ENCODE measurements at places on chromosomes 13 and 19. TPM values are rescaled to one million over a fixed set of nuclear protein-coding genes. Genes with fewer than 3 reads are reported as not detected.

GRCh38 chr13:111315347-111315995 lies 5.0 kb upstream of the TEX29 start:
- H3K27ac ChIP-seq: no peak overlapping the region
- H3K27me3 ChIP-seq: no peaks in the 10 kb centered on the region
- no peaks in the 10 kb centered on the region for H3K4me1 ChIP-seq
- H3K4me3 ChIP-seq: no peak overlapping the region

DNA sequence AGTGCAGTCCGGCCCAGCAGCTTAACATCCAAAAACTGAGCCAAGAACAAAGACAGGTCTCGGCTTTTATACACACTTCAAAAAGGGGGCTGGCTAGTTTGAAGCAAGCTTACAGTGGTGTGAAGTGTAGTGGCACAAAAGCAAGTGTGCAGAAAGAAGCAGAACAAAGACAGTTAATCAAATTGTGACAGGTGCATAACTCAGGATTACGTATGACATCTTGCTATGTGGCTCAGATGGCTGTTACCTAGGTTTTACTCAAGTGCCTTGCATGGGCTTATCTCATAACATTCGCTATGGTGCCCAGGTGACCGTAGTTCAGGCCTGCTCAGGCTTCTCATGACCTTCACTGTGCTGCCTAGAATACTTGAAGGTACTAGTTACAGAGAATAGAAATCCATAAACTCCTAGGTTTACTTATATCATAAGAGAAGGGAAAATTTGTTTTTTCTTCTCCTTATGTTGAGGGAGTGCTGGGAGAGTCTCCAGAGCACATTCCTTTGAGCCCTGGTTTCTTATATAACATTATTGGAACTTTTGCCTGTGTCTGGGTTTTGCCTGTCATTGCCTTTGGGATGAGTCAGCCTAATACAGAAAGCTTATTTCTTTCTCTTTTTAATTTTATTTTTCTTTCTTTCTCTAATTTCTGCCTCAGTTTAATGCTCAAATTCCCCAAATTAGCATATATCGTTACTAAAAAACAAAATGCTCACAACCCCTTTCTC lies 1629.1 kb upstream of the PCDH20 start:
- no peaks in the 10 kb centered on the region for H3K36me3 ChIP-seq
- H3K4me1 ChIP-seq: no peaks in the 10 kb centered on the region
- no peaks in the 10 kb centered on the region for H3K27me3 ChIP-seq
- H3K27ac ChIP-seq: no peak overlapping the region

Gene CGB7
- total RNA-seq: not detected

GRCh38 chr13:93714171-93714570 lies 487.6 kb downstream of the GPC6 start:
- H3K27me3 ChIP-seq: no peaks in the 10 kb centered on the region
- H3K27ac ChIP-seq: no peak overlapping the region
- H3K36me3 ChIP-seq: no peaks in the 10 kb centered on the region
- no peak for DNase-seq

Gene NKPD1
- 0.16 TPM for total RNA-seq

Gene PPP1R13L
- total RNA-seq: 8.5 TPM

GRCh38 chr19:30237140-30237539 lies 135.0 kb upstream of the ZNF536 start:
- no peaks in the 10 kb centered on the region for H3K36me3 ChIP-seq
- no peak overlapping the region for H3K4me3 ChIP-seq
- DNase-seq: no peak
- H3K27me3 ChIP-seq: peaks cover 21% of the 10 kb centered on the region

GRCh38 chr19:41537789-41538188 lies 38.2 kb upstream of the CEACAM21 start:
- no peak for DNase-seq
- H3K27me3 ChIP-seq: no peaks in the 10 kb centered on the region
- no peak overlapping the region for H3K27ac ChIP-seq
- peaks cover 82% of the 10 kb centered on the region for H3K4me1 ChIP-seq

- H3K36me3 ChIP-seq: no peaks in the 10 kb centered on the region
- no peak for DNase-seq
- H3K27me3 ChIP-seq: no peaks in the 10 kb centered on the region
- no peak overlapping the region for H3K27ac ChIP-seq
- H3K4me3 ChIP-seq: no peak overlapping the region
These were observed 232.2 kb downstream of the DACH1 start for GRCh38 chr13:71634602-71635443.

Gene TTYH1
- total RNA-seq: 0.49 TPM

Gene F10
- not detected for total RNA-seq

- DNase-seq: no peak
- H3K36me3 ChIP-seq: no peaks in the 10 kb centered on the region
- H3K4me1 ChIP-seq: no peaks in the 10 kb centered on the region
- H3K27me3 ChIP-seq: no peaks in the 10 kb centered on the region
These were observed 413.0 kb downstream of the PCDH20 start for GRCh38 chr13:61002686-61003085.

Gene LYPD5
- 0.29 TPM for total RNA-seq
